ENCODE measurements at places on chromosomes 5 and 9.

DNA sequence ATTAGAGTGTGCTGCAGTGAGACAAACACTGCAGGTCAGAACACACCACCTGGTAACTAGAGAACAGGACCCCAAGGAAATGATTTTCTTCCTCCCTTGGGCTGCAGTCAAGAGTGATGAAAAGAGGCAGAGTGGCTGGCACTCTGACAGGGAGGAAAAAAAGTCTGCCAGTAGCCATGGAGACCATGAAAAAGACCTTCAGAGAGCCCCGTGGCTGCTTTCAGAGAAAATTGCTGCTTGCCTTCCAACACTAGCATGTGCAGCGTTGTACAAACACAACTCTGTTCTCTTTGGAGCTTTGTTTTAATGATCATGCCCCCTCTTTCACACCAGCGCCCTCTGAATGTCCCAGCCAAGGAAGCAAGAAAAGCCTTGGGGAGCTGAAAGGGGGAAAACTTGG is 68.8 kb downstream of the ANKRD55 start:
- DNase-seq = no peak

DNA sequence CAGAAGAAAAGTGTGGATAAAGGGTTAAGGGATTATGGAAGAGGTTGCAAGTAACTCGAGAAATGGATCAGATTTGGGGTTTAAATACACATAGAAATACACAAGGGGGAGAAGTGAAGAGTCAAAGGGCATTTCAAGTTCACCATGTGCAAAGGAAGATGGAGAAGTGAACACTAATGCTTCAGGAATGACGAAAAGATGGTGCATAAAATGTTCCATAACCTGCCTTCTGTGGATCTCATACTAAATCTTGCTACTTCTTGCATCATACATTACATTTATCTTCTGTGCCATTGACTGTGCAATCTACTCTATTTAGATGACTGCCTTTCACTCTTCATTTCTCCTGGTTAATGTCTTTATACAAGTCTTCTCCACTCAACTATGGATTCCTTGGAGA is 5.7 kb upstream of the SMC2 start:
- DNase-seq = peak; percentile 31

- no peak for DNase-seq
Observed at GRCh38 chr5:80866371-80866770, 93.8 kb upstream of the RASGRF2 start.

GRCh38 chr9:12863618-12864017 is 88.8 kb downstream of the LURAP1L start:
- no peak for DNase-seq

DNA sequence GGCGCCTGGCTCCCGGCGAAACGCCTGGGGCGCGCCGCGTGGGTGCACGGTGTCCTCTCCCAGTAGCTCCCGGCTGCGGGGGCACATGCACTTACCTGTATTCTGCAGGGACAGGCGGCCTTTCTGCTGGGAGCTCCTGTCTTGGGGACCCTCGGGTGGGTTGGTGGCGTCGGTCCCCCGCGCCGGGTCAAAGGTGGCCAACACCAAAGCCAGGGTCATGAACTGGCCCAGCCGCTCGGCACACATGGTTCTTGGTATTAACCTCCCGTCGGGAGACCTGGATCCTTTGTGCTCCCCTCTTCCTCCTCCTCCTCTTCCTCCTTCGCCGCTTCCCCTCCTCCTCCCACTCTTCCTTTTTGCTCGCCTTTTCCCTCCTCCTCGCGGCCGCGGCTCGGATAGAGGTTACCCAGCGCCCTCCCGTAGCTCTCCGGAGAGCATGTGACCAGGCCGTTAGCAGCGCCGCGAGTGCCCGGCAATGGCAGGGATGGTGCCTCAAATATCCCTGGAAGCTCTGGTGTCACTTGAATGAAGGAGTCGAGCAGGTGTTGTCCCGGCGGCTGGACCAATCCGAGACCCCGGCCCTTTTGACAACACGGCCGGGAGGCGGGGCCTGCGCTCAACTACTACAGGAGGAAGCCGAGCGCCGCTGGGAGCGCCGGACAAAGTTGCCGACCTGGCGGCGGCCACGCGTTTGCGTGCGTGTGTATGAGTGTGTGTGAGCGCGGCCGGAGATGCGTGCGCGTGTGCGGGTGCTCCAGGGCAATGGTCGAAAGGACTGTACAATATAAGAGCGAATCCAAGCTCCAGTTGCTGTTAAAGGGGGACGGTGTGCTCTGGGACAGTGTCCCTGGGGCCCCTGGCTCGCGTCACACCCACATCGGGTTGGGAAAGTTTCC is at the start of gene STC2:
Gene STC2, minus strand, starts transcription at position 467 of the 896 bp plus-strand sequence. Its CDS starts 221 bp downstream, at position 246.
- peak; percentile 80 for DNase-seq

GRCh38 chr5:96384353-96384752 is 48.7 kb downstream of the PCSK1 start:
- peak; percentile 63 for DNase-seq

- no peak for DNase-seq
Observed at GRCh38 chr9:70579686-70580085, 165.2 kb upstream of the KLF9 start.

DNA sequence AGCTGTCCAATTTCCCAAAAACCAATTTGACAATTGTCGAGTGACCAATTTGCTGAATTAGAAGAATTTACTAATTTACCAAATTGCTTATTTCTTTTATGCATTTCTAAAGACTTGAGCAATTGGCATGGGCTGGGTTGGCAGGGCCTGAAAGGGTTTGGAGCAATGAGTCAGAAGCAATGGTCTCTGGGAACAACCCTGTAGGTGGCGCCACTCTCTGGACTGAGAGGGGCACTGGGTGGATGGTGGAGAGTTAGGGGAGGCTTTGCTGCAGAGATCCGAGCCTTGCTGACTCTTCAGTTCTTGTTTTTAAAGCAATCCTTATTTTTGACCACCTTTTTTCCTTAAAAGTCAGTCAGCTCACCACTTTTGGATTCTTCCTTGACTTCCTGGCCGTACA is 71.5 kb upstream of the RPS23 start:
- no peak for DNase-seq

DNA sequence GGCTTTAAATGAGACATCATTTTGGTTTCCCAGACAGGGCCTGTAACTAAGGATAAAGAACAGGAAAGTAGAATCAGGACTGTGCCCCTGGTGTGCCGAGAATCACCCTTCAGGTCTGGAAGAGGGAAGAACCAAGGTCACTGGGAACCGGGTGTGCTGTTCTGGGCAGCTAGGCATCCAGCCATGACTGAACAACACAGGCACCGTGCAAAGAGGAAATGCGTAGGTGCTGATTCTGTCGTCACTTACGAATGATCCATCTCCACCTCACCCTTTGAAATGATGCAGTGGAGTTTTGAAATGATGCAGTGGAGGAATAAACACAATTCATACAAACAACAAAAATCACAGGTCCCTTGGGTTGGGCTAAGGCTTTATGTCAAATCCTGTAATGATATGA is 64.4 kb downstream of the MAP1B start:
- DNase-seq = no peak

GRCh38 chr9:18010492-18010891 is 431.6 kb downstream of the SH3GL2 start:
- DNase-seq = no peak

GRCh38 chr5:72515211-72515610 is 8.0 kb upstream of the ZNF366 start:
- DNase-seq = no peak

DNA sequence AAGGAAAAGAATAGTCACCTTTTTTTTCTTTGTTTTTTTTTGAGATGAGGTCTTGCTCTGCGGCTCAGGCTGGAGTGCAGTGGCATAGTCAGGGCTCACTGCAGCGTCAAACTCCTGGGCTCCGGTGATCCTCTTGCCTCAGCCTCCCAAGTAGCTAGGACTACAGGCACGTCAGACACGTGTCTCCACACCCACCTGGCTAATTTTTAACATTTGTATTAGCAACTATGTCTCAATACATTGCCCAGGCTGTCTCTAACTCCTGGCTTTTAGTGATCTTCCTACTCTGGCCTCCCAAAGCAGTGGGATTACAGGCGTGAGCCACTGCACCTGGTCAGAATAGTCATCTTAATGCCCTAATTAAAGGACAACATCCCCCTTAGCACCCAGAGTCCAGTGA is 54.4 kb upstream of the CTSL start:
- DNase-seq = no peak

DNA sequence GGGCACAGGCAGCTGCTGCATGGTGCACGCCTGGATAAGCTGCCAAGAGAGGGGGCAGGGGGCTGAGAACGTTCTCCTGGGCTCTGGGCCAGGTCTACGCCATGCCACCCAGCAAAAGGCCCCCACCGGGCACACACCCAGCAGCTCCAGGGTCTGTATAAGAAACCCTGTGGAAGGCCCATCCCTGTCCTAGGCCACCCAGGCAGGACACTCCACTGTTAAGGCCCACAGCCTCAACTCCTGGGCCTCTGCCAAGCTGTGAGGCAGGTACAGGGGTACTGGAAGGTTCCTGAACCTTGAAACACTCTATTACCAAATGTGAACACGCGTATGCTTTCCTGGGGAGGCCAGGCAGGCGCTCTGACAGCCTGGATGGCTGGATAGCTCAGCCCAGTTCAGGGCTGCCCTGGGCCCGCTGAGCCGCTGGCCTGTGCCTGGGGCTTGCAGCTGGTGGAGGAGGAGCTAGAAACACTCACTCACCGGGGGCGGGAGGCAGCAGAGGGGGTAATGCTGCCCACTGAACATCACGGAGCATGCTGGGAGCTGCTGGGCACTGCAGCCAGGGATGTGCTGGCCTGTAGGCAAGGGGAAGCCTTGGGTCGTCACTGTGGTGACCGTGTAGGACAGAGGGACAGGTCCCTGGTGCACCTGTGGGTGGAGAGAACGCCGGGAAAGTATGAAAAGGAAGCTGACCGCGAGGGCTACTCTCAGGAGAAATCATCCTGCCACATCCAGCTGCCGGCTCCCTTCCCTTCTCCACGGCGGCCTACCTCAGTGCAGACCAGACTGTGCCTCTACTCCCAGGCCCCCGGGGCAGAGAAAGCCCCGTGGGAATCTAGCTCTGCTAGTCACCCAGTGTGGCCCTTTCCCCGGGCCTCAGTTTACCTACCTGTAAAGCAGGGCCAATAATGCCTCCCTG is 6.0 kb downstream of the RNF44 start:
- peak; percentile 26 for DNase-seq

GRCh38 chr5:129412721-129413120 is 47.4 kb upstream of the ADAMTS19 start:
- DNase-seq = no peak

- no peak for DNase-seq
Observed at GRCh38 chr5:172910828-172911627, 48.2 kb upstream of the RPL26L1 start.

DNA sequence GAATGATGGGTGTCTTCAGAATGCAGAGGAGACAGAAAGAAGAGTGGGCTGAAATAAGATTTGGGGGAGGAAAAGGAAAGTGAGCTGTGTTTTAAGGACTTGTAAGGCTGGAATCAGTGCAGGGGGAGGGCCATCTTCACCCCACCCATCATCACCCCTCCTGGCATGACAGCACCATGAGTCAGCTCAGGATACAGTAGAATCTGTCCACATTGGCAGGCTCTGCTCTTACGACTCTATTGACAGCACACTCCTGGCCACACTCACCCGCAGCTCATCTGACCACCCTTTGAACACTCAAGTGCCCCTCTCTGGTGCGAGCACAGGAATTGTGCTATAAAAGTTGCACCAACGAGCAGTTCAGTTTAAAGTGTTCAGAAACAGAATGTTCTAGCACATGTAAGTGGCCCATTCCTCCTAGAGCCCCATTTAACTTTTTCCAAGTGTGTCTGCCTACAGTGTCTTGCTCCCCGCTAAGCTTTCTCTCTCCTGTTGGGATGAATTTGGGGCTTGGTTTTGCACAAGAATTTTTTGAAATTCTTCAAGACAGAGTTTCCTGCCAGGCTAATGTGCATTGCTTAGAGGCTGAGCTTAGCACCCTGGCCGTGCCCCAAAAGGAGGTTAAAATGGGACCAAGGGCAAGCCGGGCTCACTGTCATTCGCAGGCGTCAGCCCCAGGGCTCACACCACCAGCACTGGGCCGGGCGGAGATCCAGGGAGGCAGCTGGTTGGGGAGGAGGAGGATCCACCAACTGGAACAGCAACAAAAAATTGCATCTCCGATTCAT is 12.0 kb downstream of the ADRA1B start:
- peak; percentile 74 for DNase-seq

GRCh38 chr5:151029179-151030055 is 9.0 kb downstream of the GPX3 start:
- DNase-seq = no peak

DNA sequence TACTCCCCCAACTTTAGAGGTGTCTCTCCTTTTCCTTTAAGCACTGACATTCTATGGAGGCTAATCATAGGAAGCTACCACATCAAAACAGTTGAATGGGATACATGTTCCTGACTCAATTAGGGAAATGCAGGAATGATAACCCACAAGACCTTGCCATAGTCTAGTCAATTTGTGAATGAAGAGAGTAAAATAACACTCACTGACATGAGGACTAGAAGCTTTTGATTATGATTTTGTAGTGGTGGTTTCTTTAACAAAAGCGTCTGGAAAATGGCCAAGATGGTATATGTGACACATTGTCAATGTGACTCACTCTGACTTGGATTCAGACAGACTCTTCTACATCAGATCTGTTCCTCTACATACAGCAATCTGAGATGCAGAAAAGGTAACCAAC is 13.7 kb upstream of the PRELID2 start:
- DNase-seq = no peak

DNA sequence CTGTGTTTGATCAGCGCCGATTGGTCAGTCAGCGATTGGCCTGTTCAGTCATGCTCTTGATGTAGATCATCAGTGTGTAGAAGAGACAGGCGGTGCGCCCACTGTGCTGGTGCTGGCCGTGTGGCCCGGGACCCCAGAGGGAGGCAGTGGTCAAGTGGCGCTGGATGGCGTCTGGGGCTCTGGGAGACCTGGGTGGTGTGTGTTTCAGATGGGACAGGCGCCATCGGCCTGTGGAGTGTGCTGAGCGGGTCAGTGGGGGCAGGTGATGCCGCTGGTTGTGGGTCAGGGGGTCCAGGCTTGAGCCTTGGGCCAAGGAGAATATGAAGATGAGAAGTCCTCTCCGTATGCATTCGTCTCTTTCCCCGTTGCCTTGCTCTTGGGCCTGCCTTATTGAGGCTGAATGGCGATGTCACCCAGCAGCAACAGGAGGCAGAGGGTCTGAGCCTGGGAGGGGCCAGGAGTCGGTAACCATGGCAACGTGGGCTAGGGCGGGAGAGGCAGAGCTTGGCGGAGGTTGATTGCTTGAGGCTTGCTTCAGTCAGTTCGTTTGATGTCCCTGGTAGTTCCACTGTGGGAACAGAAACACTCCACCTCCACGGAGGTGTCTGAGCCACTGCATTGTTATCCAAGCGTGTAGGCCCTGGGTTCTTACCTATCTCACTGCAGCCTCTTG is 117.8 kb upstream of the CACNA1B start:
- DNase-seq = no peak
